ENCODE measurements at places on chromosomes 7 and 10.

- DNase-seq: no peak
Observed at GRCh38 chr10:1747590-1748157, 10.3 kb upstream of the ADARB2 start.

GRCh38 chr7:17166824-17167379 lies 131.6 kb upstream of the AHR start:
- DNase-seq: no peak

DNA sequence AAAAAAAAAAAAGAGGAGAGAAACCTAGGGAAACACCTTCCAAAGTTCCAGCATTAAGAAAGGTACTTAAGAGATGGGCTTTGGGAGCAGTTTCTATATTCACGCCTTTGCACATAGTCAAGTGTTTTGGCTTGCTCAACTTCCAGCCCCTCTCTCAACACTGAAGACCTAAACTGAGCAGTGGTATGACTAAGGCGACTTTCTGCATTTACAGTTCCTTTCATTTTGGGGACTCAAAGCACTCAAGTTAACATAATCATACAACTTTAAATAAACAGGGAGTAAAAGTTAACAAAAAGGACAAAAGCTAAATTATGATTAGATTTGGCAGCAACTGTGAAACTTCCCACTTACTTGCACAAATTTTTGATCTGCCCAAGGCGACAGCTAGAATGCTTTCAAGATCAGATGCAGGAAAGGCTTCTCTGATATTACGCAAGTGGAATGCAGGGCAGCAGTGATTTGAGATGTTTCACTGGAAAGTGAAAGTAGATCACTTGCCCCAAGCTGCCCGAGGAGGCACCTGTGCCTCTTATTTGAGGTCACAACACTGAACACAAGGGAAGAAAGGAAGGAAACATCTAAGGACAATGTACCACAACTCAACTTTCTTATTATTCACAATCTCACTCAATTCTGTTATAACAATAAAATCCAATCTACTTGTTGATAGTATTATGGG lies 199.5 kb downstream of the SKAP2 start:
- no peak for DNase-seq

- peak; percentile 92 for DNase-seq
Observed at GRCh38 chr10:30687698-30688213, 58.2 kb upstream of the LYZL2 start.
